Activated B cell treated with CpG ODN at 0.5 μM for 24 hours (primary cell): ENCODE measurements at places on chromosomes 2 and 18. TPM values are rescaled to one million over a fixed set of nuclear protein-coding genes. Genes with fewer than 3 reads are reported as not detected.
A peak's percentile ranks its signal among the peaks of the same experiment; 100 is the strongest.

DNA sequence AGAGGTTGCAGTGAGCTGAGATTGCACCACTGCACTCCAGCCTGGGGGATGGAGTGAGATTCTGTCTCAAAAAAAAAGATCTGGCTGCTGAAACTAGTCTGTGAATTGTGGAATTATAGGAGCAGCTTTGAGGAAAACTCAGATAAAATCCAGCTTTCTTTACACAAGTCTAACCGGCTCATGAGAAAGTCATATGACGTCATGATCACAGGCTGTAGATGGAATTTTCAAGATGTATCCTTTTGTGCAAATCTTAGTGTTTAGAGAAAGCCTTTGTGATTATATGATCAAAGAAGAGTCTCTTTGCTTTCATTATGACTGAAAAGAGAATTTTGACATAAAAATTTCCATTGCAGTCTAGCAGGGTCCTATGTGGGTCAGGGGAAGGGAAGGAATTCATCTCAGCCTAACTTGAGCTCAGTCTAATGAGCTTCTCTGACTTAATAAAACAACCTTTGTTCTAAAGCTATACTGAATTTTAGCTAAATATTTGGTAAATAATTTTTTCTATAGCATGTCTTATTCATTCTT is 90.2 kb upstream of the NCK2 start:
- H3K36me3 ChIP-seq = no peaks in the 10 kb centered on the region
- no peak overlapping the region for H3K4me3 ChIP-seq
- H3K4me1 ChIP-seq = no peaks in the 10 kb centered on the region
- no peak overlapping the region for H3K27ac ChIP-seq
- peaks cover 7% of the 10 kb centered on the region for H3K27me3 ChIP-seq
- no peak for DNase-seq

Gene TRPM8
- total RNA-seq = not detected in 2 replicates

Gene KCNE4
- total RNA-seq = not detected in 2 replicates

- peaks cover 11% of the 10 kb centered on the region for H3K36me3 ChIP-seq
- no peak for DNase-seq
- H3K4me1 ChIP-seq = peaks cover 48% of the 10 kb centered on the region
- no peak overlapping the region for H3K4me3 ChIP-seq
- H3K27ac ChIP-seq = peak overlapping the region; percentile 70
Measured at GRCh38 chr18:9716780-9717563, 8.9 kb downstream of the RAB31 start.

DNA sequence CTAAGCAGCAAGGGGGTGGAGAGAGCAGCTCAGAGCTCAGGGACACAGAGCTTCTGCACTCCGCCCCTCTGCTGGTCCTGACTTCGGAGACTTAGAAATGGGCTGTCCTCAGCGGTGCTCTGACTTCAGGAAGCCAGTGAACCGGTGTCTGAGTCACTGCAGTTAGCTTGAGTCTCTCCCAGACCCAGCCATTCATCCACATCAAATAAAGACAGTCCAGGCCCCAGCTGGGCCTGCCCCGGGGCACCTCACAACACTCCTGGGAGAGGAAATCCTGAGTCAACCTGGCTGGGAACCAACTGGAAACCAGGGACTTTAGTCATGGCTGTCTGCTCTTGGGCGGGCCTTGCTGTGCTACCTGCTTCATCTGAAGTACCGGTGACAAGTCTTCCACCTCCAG is 5.4 kb upstream of the ITGB6 start:
- H3K4me3 ChIP-seq = no peak overlapping the region
- H3K36me3 ChIP-seq = no peaks in the 10 kb centered on the region
- no peak for DNase-seq
- peaks cover 28% of the 10 kb centered on the region for H3K4me1 ChIP-seq

Gene ASAP2
- not detected in 2 replicates for total RNA-seq

Gene AQP12B
- total RNA-seq = not detected in 2 replicates

Gene ITGA4
- total RNA-seq = 89.2 and 104 TPM in 2 replicates

Gene SLC9A2
- total RNA-seq = not detected in 2 replicates

Gene NT5C1B
- not detected in 2 replicates for total RNA-seq

Gene DNAJC5G
- not detected in 2 replicates for total RNA-seq

DNA sequence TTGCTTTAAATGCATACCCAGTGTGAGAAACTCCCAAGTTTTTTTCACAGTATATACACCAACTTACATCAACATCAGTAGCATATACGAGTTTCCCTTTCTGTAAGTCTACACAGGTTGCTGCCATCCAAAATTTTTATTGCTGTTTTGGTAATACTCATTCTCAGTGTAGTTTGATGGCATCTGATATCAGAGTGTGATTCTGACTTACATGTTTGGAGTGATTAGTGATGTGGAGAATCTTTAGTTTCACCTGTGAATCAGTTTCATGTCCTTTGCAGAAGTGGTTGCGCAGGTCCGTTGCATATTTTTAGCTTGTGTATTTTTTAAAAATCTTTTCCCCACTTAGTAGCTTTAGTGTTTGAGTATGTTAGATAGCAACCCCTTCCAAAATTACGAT is 50.1 kb downstream of the CCDC74A start:
- no peak for DNase-seq
- peak overlapping the region; percentile 15 for H3K4me3 ChIP-seq
- H3K27ac ChIP-seq = no peak overlapping the region
- H3K4me1 ChIP-seq = peaks cover 8% of the 10 kb centered on the region
- no peaks in the 10 kb centered on the region for H3K36me3 ChIP-seq
- peaks cover 35% of the 10 kb centered on the region for H3K27me3 ChIP-seq

DNA sequence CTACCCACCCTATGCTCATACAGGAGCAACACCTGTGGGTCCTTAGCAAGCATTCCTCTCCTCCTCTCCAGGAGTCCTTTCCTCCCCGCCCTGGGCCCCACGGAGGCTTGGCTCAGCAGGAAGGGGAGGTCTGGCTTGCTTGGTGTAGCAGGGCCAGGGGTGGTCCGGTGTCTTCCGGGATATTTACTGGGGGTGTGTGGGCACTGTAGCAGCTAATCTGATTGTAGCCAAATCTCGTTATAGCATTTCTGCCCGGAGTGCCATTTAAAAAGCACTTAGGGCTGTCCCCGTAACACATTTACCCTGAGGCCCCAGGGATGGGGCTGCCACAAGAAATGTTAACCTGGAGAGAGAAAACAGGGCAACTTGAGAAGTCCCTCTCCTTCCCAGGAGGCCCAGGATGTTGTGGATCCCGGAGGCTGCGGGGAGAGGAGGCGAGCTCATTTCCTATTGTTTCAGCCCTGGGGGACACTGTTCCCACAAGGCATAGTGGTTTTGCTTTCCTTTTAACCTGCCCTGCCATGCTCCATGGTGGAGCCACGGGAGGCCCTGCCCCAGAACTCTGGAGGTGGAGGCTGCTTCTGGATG is 134.5 kb downstream of the CLIP4 start:
- DNase-seq = no peak
- H3K4me3 ChIP-seq = no peak overlapping the region
- H3K36me3 ChIP-seq = no peaks in the 10 kb centered on the region
- H3K4me1 ChIP-seq = peaks cover 17% of the 10 kb centered on the region
- H3K27me3 ChIP-seq = no peaks in the 10 kb centered on the region

Gene TANC1
- total RNA-seq = 0.02 TPM in 1 of 2 replicates, not detected in the other

DNA sequence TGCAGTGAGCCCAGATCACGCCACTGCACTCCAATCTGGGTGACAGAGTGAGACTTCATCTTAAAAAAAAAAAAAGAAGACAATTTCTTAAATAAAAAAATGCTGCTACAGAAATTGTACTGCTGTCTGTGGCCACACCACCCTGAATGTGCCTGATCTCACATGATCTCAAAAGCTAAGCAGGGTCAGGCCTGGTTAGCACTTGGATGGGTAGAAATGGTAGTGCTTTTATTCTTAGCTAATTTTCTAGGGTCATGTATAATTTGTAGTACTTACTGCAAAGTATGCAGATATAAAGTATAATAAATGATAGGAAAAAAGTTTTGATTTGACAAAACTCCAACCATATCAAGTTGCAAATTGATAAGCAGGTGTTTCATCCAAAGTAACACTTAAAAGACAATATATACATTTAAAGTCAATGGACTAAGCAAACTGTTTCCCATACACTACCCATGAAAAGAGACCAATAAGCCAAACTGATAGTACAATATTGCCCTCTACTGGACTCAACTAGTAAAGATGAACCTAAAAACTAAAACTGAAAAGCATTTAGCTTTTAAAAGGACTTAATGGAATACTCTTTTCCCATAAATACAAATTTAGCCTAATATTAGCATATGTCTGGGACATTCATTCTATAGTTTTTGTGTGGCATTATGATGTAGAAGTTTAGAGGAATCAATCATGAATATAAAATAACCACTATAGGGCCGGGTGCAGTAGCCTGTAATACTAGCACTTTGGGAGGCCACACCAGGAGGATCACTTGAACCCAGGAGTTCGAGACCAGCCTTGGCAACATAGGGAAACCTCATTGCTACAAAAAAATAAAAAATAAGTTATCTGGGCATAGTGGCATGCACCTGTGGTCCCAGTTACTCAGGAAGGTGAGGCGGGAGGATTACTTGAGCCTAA is 18.6 kb upstream of the PEX13 start:
- H3K4me1 ChIP-seq = peaks cover 42% of the 10 kb centered on the region
- DNase-seq = no peak
- peak overlapping the region; percentile 75 for H3K27ac ChIP-seq

Gene SERPINB12
- not detected in 2 replicates for total RNA-seq

- H3K4me1 ChIP-seq = peaks cover 86% of the 10 kb centered on the region
- peak within 1 kb of the TSS; percentile 69 for H3K27ac ChIP-seq
- H3K27me3 ChIP-seq = no peaks in the 10 kb centered on the region
- DNase-seq = no peak
- H3K36me3 ChIP-seq = no peaks in the 10 kb centered on the region
Measured at GRCh38 chr2:17816396-17817245, at the start of gene MSGN1. MSGN1 (plus strand) TSS chr2:17816460; CDS start chr2:17816519, 59 bp downstream.

DNA sequence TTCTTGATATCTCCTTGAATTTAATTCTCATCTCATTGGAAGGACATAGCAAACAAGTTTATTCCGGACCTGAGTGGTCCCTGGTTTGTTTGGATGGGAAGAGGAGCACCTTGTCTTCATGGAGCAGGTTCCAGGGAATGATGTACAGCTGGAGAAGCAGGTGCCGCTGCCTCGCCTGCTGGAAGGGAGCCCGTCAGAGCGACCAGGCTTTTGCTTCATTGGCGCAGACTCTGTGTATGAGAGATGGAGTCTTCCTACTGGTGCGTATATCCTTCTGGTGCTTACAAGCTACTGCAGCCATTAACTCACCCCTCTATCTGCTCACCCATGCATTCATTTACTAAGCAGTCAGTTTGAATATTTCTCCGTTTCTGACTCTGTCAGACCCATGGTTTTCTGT is 11.6 kb upstream of the ALLC start:
- no peaks in the 10 kb centered on the region for H3K27me3 ChIP-seq
- H3K4me3 ChIP-seq = no peak overlapping the region
- H3K36me3 ChIP-seq = no peaks in the 10 kb centered on the region
- peaks cover 7% of the 10 kb centered on the region for H3K4me1 ChIP-seq
- no peak for DNase-seq

DNA sequence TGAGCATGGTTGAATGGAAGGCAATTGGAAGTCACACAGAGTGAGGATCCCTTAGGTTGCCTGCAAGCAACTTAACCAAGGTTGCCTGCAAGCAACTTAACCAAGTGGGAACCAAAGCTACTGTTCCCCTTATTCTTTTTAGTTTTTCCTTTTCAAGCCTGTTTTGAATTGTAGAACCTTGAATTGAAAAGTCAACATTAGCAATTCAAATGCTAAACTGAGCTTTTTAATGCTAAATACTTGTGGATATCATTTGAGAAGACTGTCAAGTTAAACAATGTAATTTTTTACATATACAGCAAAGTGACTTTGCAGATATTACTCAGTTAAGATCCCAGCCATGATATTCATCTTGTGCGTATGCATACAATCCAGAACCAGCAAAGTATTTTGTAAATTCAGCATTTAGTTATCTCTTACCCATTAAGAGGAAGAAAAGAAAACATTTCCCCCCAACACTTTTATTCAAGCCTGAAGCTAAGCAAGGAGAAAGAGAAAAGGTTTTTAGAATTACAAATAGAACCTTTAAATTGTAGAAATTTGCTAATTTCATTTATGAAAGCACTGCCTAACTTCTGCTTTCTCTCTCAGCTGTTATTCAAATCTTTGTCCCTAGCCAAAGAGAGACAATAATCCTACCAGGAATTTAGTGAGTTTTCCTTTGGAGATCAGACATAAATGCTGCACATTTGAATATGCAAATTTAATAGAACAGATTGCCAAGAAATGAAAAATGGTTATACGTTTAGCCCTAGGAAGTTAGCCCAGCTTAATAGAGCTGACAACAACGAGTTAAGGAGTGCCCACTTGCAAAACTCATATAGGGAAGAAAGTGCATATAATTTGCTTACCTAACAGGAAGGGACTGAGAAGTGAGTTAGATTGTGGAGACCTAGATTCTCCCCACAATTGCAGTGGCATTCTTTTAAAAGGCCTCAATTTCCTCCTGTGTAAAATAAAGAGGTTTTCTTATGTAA is 643.2 kb upstream of the PIK3C3 start:
- DNase-seq = no peak
- H3K4me1 ChIP-seq = no peaks in the 10 kb centered on the region
- no peak overlapping the region for H3K4me3 ChIP-seq
- H3K36me3 ChIP-seq = no peaks in the 10 kb centered on the region
- no peak overlapping the region for H3K27ac ChIP-seq
- no peaks in the 10 kb centered on the region for H3K27me3 ChIP-seq

DNA sequence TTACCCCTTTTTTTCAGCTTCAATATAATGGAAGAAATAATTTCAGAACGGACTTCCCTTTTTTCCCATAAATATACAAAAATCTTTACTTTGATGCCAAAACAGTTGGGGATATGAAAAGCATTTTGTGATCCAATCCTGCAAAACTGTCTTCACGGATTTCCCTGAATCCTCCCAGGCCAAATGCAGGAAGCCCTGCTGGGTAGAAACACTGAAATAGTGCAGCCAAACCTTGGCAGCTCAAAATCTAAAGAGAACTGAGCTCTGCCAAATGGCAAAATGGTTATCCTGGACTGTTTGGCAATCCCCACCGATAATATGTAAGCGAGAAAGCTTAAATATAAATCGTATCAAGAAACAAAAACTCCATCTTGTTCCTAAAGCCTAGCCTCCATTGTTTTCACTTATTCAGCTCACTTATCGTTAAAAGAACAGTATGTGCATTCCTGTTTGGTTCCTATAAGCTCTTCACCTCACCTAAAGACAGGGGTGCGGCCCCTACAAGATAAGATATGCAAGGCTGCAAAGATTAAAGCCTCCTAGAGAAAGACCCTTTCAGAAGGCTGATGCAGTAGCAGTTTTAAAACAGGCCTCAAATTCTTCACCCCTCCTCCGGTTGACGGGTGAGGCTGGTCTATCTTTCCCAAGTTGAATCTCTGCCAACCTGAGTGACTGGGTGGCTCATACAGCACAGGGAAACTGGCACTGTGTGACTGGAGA is 48.6 kb downstream of the LAMA1 start:
- no peaks in the 10 kb centered on the region for H3K36me3 ChIP-seq
- no peak overlapping the region for H3K4me3 ChIP-seq
- H3K27me3 ChIP-seq = no peaks in the 10 kb centered on the region
- DNase-seq = no peak
